ENCODE measurements at places on chromosomes 7 and 10.

DNA sequence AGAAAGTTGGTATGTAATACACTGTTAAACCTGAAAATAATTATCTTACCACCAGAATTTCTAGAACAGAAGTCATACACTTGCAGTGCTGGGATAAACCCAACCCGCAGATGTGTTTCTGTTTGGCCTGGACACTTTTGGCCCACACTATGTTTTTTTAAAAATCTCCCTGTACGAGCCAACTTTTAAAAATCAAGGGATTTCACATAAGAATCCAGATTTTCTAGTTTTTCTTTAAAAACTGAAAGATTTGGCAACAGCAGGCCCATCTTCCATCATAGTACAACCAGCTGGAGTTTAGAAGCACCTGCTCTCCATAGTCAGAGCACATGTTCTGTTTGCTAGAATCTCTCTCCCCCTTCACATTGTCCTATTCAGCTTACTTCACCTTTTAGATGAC, 74.0 kb downstream of the TLL2 start:
- no peak for DNase-seq

DNA sequence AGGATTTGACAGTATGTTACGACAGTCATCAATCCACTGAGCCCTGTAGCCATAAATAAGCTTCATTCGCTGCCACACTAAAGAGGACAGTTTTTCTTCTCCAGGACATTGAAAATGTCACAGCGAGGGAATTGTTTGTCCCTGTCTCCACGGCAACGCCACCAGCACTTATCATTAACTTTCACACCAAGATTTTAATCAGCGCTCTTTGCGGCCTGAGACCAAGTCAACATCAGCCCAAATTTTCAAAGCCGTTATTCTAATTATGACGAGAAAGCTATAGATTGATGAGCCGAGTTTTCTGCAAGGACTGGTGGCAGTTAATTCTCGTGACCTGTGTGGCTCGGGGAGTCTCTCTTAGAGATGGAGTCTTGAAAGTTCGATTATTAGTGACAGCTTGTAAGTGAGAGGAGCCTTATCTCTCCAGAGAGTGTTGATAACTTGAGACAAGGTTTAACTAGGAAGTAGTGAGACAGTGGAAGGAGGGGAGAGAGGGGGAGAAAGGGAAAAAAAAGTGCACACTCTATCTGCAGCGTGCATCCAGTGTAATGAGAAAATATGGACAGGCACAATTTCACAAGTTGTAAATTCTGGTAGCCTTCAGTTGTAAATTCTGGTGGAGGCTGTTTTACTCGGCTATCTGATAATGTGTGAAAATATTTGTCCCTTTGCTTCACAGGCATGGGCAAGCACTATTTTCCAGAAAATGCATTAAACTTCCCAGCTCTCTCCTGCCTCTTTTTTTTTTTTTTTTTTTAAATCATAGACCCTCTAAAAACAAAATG, 473.3 kb downstream of the LRMDA start:
- no peak for DNase-seq

DNA sequence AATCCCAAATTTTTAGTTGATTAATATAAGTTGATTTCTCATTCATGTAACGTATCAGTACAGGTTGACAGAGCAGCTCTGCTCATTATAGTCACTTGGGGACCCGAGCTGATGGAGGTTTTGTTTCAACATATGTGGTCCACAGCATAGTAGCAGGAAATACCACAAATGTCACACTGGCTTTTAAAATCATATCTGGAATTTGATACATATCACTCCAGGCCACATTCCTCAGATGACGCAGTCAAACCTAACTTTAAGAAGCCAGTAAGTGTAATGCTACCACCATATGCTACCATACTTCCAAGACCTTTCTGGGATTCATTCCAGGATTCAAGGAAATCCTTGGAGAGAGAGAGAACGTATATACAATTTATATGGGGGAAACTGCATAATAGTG, 156.3 kb downstream of the PHF14 start:
- no peak for DNase-seq

DNA sequence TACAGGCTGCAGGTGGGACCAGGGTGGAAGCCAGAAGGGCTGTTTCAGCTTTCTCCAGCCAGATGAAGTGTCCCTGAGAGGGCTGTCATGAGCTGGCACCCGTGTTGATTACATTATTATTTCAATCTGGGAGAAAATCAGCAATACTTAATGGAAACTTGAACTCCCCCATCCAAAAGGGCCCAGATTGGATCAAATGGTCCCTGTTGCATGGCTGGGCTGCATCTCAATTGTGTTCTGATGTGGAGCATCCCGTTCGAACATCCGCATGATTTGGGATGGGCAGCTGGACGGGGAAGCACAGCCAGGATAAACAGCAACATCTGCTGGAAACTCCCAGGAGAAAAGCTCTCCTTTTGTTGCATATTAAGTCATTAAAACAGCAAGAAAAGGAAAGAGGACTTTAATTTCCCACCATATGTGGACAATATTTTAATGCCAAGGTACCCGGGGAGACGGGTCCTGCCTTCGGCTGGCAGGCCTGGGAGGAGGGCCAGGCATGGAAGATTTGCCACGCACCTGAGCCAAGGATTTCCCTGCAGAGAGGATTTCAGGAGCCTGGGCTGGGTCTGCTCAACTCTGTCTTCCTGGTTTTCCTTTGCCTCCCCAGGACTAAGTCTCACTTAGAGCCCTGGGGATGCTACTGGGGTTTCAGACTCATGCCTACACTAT, 52.4 kb downstream of the NPTX2 start:
- DNase-seq = no peak

DNA sequence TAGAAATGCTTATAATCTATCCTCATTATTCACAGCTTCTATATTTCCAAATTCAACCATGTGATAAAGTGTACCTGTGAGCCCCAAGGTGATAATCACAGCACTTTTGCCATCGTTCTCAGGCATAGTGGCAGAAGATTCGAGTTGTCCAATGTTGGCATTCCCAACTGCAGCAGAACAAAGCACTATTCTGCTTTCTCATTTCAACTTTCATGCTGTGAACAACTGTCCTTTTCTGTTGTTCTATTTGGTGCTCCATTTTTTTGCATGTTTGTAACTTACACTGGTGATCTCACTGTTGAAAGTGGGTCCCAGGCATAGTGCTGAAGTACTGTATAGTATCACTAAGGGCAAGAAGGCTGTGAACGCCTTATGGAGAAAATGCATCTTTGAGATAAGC, 438.2 kb downstream of the PAXIP1 start:
- no peak for DNase-seq

DNA sequence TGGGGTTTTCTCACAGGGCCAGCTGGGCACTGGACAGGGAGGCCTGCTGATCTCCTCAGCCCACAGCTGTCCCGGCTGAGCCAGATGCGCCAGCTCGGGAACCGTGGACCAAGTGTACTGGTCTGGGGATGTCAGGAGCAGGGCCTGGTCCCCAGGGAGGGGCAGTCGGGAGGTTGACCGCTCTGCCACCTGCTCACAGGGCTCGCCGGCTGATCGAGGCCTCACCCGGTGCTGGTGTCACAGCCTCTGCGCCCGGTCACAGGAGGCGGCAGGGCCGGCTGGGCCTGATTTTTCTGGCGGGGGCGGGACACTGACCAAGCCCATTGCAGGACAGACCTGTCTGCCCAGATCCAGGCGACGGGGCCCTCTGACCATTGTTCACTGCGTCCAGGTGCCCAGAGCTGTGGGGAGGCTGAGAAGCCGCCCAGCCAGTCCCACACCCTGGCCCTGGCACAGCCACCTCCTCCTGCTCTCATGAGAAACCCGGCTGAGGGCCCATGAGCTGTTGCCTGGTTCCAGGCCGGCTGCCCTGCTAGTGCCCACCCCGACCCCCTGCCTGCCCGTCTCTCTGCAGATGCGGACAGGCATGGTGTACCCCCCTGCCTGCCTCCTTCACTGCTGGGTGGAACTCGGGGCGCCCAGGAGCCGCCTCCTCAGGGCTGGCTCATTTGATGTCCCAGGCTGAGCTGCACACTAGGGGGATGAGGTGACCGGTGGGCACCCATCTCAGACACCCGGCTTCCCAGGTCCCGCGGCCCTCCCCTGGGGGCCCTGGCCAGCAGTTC, 3.0 kb upstream of the TMEM184A start:
- DNase-seq = no peak
